ENCODE measurements at places on chromosomes 3 and 15. TPM values are rescaled to one million over a fixed set of nuclear protein-coding genes. Genes with fewer than 3 reads are reported as not detected.

DNA sequence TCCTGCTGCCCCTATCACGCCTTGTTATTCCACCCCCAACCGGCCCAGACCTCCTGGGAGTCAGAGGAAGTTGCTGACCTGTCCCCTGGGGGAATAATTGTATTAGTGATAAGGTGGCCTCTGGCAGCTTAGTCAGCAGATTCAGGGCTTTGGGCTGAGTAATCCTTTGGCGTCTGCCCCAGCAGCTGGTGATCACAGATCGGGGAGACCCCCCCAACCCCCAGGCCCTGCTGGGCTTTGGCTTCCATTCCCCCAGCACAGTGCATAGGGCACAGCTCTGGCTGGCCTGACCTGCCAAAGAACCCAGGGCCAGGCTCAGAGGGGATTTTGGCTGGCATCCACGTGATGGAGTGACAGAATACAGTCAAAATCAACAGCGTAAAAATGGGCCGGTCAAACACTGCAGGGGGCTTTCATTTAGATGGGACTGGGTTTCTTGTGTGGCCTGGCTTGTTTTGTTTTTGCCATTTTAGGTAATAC, 3.9 kb upstream of the NR2E3 start:
- no peak for DNase-seq
- no peak overlapping the region for H3K4me3 ChIP-seq
- H3K27me3 ChIP-seq = no peaks in the 10 kb centered on the region
- H3K4me1 ChIP-seq = peaks cover 1% of the 10 kb centered on the region

GRCh38 chr3:12175137-12175593, 16.5 kb upstream of the TIMP4 start:
- DNase-seq = no peak
- H3K36me3 ChIP-seq = no peaks in the 10 kb centered on the region
- no peak overlapping the region for H3K27ac ChIP-seq
- peaks cover 7% of the 10 kb centered on the region for H3K4me1 ChIP-seq

DNA sequence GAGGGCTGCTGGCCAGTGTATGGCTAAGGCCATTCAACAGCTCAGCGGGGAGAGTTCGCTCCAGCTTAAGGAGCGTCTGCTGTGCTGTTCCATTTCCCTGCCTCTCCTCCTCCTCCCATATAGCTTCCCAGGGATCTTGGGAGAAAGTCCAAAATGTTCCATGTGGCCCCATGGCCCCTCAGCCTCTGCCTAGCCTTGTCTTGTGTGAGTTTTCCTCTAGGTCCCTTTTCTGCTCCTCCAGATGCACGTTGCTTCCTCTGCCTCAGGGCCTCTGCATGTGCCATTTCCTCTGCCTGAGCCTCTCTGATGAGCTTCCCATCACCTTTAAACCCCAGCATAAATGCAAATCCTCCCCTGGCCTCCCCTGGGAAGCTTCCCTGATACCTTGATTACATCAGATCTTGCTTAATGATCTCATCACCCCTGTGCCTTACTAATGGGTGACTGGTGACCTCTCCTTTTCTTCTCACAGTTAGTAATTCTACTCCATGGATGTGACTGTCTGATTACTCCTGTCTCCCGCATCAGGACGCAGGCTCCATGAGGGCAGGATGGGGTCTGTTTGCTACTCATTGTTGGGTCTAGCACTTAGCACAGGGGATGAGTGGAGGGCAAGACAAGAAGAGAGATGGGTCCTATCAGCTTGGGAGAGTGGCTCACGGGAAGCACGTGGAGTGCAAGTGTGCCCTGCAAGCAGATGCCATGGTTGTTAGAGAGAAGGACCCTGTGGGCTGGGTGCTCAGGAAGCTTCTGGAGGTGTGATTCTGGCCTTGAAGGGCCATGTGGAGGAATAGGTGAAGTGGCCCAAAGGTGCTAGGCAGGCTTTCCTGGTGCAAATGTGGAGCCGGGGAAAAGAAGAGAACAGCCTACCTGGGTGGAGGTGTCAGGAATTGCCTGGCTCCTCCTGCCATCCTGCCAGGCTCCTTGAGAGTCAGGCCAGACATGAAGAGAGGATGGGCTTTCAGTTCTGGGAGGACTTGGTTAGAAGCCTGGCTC, 23.8 kb downstream of the ITGA11 start:
- H3K4me1 ChIP-seq = peaks cover 3% of the 10 kb centered on the region
- H3K27me3 ChIP-seq = peaks cover 6% of the 10 kb centered on the region
- H3K4me3 ChIP-seq = no peak overlapping the region
- H3K36me3 ChIP-seq = no peaks in the 10 kb centered on the region

GRCh38 chr15:22992024-22992326, 11.8 kb upstream of the CYFIP1 start:
- no peak overlapping the region for H3K4me3 ChIP-seq
- H3K27ac ChIP-seq = no peak overlapping the region
- H3K4me1 ChIP-seq = no peaks in the 10 kb centered on the region
- H3K27me3 ChIP-seq = no peaks in the 10 kb centered on the region

DNA sequence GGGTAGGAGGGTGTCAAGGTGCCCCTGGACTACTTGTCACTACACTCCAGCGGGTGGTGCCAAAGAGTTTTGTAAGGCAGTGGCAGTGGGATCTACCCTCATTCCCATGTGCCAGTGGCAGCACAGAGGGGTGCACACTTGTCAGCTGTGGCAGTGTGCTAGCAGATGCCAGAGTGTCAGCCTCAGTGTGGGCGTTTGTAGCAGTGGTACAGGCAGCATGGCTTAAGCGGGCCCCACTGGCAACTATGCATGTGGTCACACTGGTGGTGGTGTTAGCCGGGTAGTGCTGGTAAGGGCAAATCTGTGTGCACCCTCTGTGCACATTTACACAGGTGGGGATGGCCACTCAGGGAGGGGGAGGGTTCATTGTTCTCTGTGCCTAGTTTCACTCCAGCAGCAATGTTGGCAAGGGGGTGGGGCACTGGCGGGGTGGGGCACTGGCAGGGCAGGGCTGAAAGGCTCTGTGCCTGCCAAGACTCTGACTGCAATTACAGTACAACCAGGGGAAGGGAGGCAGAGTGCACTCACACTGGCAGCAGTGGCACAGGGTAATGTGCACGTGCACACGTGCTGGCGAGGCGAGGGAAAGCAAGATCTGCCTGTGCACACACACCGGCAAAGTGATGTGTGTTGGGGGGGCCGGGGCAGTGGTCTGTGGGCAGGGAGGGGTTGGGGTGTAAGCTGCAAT, 31.8 kb downstream of the MYO9A start:
- no peak overlapping the region for H3K27ac ChIP-seq
- no peaks in the 10 kb centered on the region for H3K27me3 ChIP-seq
- peaks cover 4% of the 10 kb centered on the region for H3K36me3 ChIP-seq
- no peak overlapping the region for H3K4me3 ChIP-seq

GRCh38 chr15:40768521-40769273, 1.1 kb upstream of the C15orf62 start:
- peak overlapping the region; percentile 90 for H3K27ac ChIP-seq
- peaks cover 20% of the 10 kb centered on the region for H3K36me3 ChIP-seq
- DNase-seq = no peak
- peaks cover 46% of the 10 kb centered on the region for H3K4me1 ChIP-seq

GRCh38 chr3:14783480-14784086, 35.2 kb upstream of the FGD5 start:
- no peaks in the 10 kb centered on the region for H3K4me1 ChIP-seq
- peaks cover 19% of the 10 kb centered on the region for H3K27me3 ChIP-seq
- no peak overlapping the region for H3K4me3 ChIP-seq
- H3K36me3 ChIP-seq = no peaks in the 10 kb centered on the region
- H3K27ac ChIP-seq = no peak overlapping the region
- no peak for DNase-seq

DNA sequence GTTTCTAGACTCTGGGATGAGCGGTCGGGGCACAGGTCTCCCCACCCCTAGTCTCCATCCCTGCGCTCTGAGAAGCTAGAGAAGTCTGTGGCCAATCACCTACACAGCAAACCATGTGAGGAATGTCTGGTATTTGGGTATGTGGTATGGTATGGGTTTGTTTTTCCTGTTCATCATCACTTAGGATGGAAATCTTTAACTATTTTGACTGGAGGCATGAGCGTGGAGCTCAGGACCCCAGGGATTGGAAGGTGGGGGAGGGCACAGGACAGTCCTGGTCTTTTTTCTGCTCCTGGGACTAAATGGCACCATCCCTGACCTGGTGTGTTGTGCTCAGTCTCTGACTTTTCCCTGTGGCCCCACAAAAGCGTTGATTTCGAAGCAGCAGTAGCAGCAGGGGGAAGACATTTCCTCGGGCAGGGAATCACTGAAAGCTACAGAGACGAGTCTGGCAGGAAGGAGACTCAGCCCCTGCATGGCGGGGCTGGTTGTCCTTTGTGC, 191.7 kb upstream of the TPM1 start:
- H3K27me3 ChIP-seq = peaks cover 9% of the 10 kb centered on the region
- no peak overlapping the region for H3K27ac ChIP-seq
- no peak for DNase-seq

CILP gene
- total RNA-seq = 0.04 TPM

DNA sequence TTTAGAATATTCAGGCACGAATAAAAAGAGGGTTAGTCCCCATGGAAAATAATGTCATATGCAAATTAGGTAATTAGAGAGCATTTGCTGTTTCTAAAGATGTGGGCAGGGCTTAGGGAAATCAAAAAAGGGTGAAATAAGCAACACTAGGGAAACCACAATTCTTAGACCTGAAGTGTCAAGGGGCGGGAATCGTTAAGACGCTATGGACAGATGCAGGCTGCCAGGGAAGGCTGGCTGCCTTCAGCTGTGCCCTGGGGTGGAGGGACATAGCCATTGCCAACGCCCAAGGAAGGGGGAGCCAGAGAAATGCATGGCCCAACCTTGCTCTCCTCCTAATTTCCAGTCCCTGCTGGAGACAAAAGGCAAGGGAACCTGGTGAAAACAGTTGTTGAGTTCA, 141.7 kb upstream of the PROK2 start:
- H3K27ac ChIP-seq = no peak overlapping the region
- H3K4me1 ChIP-seq = peaks cover 3% of the 10 kb centered on the region
- H3K36me3 ChIP-seq = no peaks in the 10 kb centered on the region
- DNase-seq = no peak

GRCh38 chr3:196251918-196252317, 35.6 kb downstream of the SLC51A start:
- peaks cover 7% of the 10 kb centered on the region for H3K4me1 ChIP-seq
- peak overlapping the region; percentile 46 for H3K27ac ChIP-seq
- DNase-seq = no peak
- H3K36me3 ChIP-seq = peaks cover 26% of the 10 kb centered on the region

DNA sequence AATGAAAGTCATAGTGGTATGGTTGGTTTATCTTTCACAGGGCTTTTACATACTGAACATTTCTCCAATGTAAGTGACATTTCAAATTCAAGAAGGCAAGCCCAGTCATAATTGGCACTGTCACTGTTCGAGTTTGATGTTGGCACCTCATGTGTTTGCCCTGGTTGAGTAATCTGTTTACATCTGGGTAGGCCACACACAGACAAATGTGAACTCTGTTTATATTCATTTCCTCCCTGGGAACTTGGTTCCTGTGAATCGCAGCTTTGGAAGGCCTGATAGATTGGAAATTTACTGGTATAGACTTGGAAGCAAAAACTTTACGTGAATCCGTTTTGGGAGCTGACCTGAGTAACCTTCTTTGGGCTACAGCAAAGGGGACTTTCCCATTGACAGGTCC, 395.2 kb upstream of the AZI2 start:
- H3K36me3 ChIP-seq = no peaks in the 10 kb centered on the region
- H3K27me3 ChIP-seq = peaks cover 2% of the 10 kb centered on the region
- no peaks in the 10 kb centered on the region for H3K4me1 ChIP-seq
- no peak overlapping the region for H3K27ac ChIP-seq
- no peak for DNase-seq
- no peak overlapping the region for H3K4me3 ChIP-seq

ITIH1 gene
- not detected for total RNA-seq

FANCD2OS gene
- not detected for total RNA-seq

ANKUB1 gene
- total RNA-seq = not detected

- H3K27me3 ChIP-seq = no peaks in the 10 kb centered on the region
- H3K4me1 ChIP-seq = no peaks in the 10 kb centered on the region
Observed at GRCh38 chr15:98369081-98369716, 279.1 kb upstream of the IGF1R start.

DNA sequence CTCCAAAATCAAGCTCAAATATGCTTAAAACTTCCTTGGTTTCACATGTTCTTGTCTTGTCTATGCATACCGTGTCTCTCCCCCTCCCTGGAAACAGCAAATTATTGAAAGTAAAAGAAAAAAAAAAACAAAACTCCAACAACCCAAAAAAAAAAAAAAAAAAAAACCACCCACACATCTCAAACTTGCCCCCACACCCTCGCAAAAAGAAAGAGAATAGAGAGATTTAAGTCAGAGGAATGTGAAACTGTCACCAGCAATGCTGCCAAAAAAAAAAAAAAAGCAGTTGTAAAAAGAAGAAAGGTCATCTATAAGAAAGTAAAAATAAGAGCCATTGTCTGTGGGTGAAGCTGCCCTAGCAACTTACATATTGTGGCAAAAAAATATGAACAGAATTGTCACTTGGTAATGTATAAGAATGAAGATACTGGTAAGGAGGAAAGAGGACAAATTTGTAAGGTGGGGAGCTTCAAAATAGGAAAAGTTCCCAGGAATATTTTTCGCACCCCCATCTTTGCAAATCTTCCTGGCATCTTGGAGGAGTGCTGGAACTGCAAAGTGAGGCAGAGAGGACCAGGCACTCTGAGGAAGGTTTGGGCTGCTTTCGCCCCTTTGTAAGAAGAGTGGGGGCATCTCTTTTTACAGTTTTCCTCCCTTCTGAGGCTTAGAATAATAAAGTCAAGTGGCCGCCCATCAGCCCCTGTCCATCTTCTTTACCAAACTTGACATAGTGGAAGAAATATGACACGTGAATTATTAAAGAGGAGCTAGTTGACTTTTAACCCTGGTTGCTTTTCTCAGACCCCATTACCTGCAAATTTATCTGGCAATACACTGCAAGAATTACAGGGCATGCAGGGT, 81.8 kb downstream of the NR2F2 start:
- peaks cover 83% of the 10 kb centered on the region for H3K27me3 ChIP-seq
- H3K27ac ChIP-seq = no peak overlapping the region
- H3K4me3 ChIP-seq = no peak overlapping the region
- peaks cover 2% of the 10 kb centered on the region for H3K36me3 ChIP-seq

ZNF662 gene
- total RNA-seq = 0.25 TPM

DNA sequence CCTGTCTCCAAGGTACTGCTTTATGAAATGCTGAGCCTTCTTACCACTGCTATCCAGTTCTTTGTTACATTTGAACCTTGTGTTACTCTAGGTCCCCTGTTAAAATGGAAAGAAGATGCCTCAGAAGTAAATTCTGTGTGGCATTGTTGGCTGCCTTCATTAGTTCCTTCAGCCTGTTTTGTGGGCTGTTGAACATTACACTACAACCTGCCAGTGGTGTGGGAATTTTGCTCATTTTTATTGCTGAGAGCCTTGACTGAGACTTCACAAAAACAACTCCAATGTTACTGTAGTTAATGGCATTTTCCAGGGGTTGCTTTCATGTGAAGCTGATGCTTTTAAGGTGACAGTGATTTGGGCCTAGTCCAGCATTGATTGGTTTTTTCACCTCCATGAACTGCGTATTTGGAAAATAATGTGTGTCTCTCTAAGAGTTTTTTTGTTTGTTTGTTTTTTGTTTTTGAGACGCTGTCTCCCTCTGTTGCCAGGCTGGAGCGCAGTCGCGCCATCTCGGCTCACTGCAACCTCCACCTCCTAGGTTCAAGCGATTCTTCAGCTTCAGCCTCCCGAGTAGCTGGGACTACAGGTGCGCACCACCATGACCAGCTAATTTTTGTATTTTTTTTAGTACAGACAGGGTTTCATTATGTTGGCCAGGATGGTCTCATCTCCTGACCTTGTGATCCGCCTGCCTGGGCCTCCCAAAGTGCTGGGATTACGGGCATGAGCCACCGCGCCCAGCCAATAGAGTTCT, 4.3 kb downstream of the MAPK6 start:
- no peak for DNase-seq
- peaks cover 34% of the 10 kb centered on the region for H3K4me1 ChIP-seq
- peaks cover 17% of the 10 kb centered on the region for H3K36me3 ChIP-seq

All from activated CD4-positive, alpha-beta T cell treated with anti-CD3 and anti-CD28 coated beads, Interleukin-2, amount 10 ng/mL, durations not matched to agents 7 days and 5 days (primary cell).